ENCODE measurements at places on chromosomes 16 and 17.
A peak's percentile ranks its signal among the peaks of the same experiment; 100 is the strongest.

- peak; percentile 70 for DNase-seq
Observed at GRCh38 chr17:2709183-2709661, 2.3 kb downstream of the CLUH start.

DNA sequence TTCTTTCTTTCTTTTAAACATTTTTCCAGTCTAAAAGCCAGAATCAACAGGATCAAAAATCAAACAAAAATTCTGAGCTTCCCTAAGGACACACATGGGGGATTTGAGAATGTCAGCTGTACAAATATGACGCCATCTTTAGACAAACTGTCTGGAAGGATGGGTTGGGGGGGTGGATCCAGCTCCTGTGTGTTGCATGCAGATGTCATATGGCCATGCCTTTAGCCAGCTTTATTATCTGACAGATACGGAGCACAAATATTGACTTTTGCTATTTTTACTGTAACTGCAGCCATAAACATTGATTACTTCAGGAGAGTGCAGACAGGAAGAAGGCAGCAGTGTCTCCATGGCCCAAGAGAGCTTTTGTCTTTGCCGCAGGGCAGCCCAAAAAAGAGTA, 279.4 kb upstream of the ELAC2 start:
- DNase-seq = no peak

GRCh38 chr17:7811251-7811650, 22.8 kb upstream of the KDM6B start:
- DNase-seq = no peak

GRCh38 chr16:1538804-1539520, 5.5 kb downstream of the TMEM204 start:
- no peak for DNase-seq

- no peak for DNase-seq
Observed at GRCh38 chr17:79500745-79501618, 109.9 kb downstream of the RBFOX3 start.

All from 8988T (cell line).